ENCODE measurements at places on chromosomes 16 and 17. TPM values are rescaled to one million over a fixed set of nuclear protein-coding genes. Genes with fewer than 3 reads are reported as not detected.

GRCh38 chr16:56999409-57000270 is 10.3 kb downstream of the NLRC5 start:
- DNase-seq, result no peak

DNA sequence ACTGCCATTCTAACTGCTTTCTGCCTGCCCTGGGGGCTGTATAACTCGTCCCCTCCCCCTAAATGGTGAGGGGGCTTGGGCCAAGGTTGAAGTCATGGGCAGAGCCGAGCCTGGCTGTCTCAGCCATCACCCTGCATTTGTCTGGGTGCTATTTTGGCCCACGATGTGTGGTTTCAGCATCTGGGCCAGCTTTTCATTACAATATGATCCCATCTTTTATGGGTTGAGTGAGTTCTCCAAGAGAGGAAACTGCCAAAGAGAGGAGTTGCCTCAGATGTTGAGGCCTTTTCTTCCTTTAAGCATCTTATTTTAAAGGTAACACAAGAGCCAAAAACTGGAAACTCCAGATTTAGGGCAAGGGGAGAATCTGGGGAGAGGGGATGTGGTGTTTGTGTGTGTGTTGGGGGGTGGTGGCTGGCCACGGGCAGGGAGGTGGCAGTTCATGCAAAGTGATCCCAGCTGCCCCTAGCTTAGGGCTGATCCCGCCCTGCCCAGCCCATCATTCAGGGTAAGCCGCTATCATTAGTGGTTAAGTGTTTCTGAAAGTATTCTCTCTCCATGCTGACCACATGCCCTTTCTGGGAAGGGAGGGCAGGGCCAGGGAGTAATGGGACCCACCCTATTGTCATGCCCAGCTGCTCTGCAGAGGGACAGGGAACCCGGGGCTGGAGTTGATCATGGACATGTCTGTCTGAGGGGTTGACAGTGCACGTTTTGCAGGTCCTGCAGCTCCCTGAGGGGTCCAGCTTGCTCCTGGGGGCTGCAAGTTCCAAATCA is 83.2 kb upstream of the CLEC18A start:
- DNase-seq, result no peak

- DNase-seq, result peak; percentile 5
These were observed 35.8 kb downstream of the MRC2 start for GRCh38 chr17:62663304-62663703.

DNA sequence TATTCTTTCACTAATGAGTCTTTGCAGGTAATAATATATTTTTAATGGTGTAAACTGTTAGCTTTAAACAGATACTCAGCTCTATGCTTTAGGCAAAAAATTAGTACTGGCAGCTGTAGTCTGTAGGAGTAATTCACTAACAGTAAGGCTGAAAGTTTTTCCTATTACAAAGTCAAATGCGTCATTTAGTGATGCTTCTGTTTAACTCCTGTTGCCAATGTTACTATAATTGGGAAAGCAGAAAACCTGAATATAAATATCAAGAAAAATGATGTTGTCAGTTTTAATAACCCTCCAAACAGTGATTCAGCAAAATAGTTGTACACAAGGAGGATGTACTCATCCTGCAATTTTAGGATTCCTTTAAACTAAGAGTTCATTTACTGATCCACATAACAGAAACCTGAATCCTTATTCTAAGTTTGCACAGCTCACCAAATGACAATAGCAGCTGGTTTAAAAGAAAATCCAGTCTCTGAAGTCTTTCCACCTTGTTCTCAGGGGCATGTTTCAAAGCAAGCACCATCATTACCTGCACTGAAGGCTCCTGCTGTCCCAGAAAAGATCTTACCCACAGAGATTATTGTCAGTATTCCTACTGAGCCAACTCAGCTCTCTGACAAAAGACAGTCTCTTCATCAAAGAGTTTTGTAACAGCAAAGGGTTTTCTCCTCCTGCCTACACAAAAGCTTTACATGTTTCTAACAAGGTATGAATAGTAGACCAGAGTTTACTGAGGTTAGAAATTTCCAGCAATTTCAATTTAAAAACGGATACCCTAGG is 4.2 kb downstream of the CDR2 start:
- DNase-seq, result no peak

GRCh38 chr17:66152756-66153155 is 39.2 kb downstream of the CEP112 start:
- DNase-seq, result no peak

POLG2 gene
- total RNA-seq, result 12.6 TPM

SLFN11 gene
- 75.7 TPM for total RNA-seq

- no peak for DNase-seq
These were observed 627.6 kb downstream of the MAF start for GRCh38 chr16:78972986-78973385.

MYH13 gene
- total RNA-seq, result not detected

DNA sequence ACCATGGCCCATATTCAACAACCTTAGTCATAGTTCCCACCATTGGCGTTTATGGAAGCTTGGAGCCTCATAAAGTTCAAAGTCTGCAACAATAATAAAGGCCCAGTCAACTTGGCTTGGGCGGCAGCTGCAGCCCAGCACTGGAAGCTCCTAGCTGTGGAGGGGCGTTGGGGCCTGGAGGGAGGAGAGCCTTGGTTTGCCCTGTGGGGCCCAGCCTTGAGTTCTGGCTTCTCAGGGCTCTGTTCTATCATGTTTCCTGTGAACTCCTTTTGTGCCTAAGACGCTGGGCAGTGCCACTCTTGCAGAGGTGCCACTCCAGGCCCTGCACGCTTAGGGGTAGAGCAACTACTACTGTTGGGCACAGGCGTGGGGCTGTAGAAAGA is 927 bp upstream of the ENGASE start:
- DNase-seq, result peak; percentile 47

SLFN12L gene
- total RNA-seq, result 5.1 TPM

SLC2A4 gene
- 1.6 TPM for total RNA-seq

GRCh38 chr16:72637306-72637705 is 410.6 kb downstream of the ZFHX3 start:
- DNase-seq, result no peak

GRCh38 chr16:3485821-3486505 is 9.3 kb downstream of the C16orf90 start:
- no peak for DNase-seq

GRCh38 chr16:10877472-10877946 is 507 bp downstream of the CIITA start:
- peak; percentile 42 for DNase-seq

EXOC3L1 gene
- 17.1 TPM for total RNA-seq

ENPP7 gene
- not detected for total RNA-seq

OR2C1 gene
- not detected for total RNA-seq

CYLD gene
- 48.3 TPM for total RNA-seq

CD300H gene
- not detected for total RNA-seq

GRCh38 chr16:74700438-74701225 is at the start of gene MLKL:
TSS of gene MLKL (minus strand) at chr16:74700862. CDS start at chr16:74695757, 5,105 bp downstream.
- DNase-seq, result peak; percentile 83

- DNase-seq, result no peak
These were observed 8.4 kb downstream of the HNF1B start for GRCh38 chr17:37736428-37736827.

GRCh38 chr17:64781014-64781756 is 119.1 kb upstream of the SMURF2 start:
- DNase-seq, result peak; percentile 90

TVP23A gene
- 0.69 TPM for total RNA-seq

- no peak for DNase-seq
These were observed 17.3 kb downstream of the COTL1 start for GRCh38 chr16:84600343-84601229.

DNA sequence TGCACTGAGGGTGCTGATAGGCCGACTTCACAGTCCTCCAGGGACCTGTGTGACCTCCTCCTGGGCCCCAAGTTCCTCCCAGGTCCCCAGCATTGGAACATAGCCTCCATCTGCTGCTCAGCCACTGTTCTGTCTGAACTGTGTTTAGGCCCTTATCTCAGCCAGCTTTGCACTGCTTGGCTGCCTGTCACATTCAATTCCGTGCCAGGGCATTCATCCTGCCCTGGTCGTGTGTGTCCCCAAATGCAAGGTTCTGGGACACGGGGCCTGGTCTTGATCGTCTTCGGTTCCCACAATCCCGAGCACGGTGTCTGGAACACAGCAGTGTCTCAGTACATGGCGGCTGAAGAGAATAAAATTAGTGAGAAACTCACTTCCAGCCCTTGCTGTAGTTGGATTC is 69.9 kb upstream of the NFAT5 start:
- DNase-seq, result no peak

Data from upper lobe of right lung (tissue), 1 donor.